WTC11 (cell line): ENCODE measurements at places on chromosomes 16 and 17.

GRCh38 chr17:17888371-17888770 lies 51.6 kb upstream of the SREBF1 start:
- H3K36me3 ChIP-seq: no peaks in the 10 kb centered on the region
- H3K27ac ChIP-seq: no peak overlapping the region
- no peak overlapping the region for H3K4me3 ChIP-seq
- no peaks in the 10 kb centered on the region for H3K27me3 ChIP-seq
- DNase-seq: no peak

- H3K4me3 ChIP-seq: no peak overlapping the region
- DNase-seq: no peak
- H3K36me3 ChIP-seq: peaks cover 30% of the 10 kb centered on the region
- H3K27me3 ChIP-seq: peaks cover 26% of the 10 kb centered on the region
- H3K4me1 ChIP-seq: 0 out of 2 replicates have a peak, but pooled peaks cover 3% of the 10 kb centered on the region
These were observed 78.8 kb downstream of the CES1 start for GRCh38 chr16:55754056-55754455.

- no peaks in the 10 kb centered on the region for H3K27me3 ChIP-seq
- peaks cover 51% of the 10 kb centered on the region for H3K4me1 ChIP-seq
- no peaks in the 10 kb centered on the region for H3K36me3 ChIP-seq
- peak overlapping the region; percentile 47; the same call in 1 of the 2 replicates for H3K27ac ChIP-seq
- peak; percentile 25 for DNase-seq
- H3K4me3 ChIP-seq: no peak overlapping the region
These were observed 524.4 kb upstream of the ZFHX3 start for GRCh38 chr16:73572135-73572828.

- no peak overlapping the region for H3K27ac ChIP-seq
- peaks cover 15% of the 10 kb centered on the region for H3K4me1 ChIP-seq
- no peak overlapping the region for H3K4me3 ChIP-seq
- no peaks in the 10 kb centered on the region; the same call in 1 of the 2 replicates for H3K36me3 ChIP-seq
These were observed 46.0 kb downstream of the GLG1 start for GRCh38 chr16:74560912-74561311.

DNA sequence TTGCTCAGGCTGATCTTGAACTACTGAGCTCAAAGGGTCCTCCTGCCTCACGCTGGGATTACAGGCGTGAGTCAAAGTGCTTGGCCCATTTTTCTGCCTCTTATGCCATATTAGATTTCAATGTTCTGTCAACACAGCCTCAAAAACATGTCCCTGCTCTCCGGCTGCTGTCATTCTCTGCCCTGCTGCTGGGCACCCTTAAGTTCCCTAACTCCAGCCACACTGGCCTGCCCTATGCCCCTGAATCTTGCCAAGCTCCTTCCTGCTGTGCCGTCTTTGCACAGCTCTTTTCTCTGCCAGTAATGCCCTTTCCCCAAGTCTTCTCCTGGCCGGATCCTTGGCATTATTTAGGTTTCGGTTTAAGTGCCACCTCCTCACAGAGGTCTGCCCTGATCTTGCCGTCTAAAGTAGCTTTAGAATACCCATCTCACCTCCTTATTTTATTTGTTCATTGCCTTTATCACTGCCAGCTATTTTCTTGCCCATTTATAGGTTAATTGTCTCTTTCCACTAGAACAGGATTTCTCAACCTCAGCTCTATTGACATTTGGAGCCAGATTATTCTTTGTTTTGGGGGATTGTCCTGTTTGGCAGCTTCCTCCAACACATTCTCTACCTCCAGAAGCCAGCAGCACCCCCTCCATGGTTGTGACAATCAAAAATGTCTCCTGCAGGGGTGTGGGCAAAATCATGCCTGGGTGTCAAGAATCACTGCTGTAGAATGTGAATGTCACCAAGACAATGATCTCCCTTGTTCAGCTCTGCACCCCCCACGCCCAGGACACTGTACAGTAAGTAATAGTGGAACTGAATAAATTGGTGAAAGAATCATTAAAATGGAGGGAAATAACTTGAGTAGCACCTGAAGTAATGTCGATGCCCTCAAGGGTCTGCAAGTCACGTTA lies 168.2 kb downstream of the CYLD start:
- no peak for DNase-seq
- H3K27me3 ChIP-seq: no peaks in the 10 kb centered on the region
- H3K4me1 ChIP-seq: peaks cover 9% of the 10 kb centered on the region
- no peak overlapping the region for H3K27ac ChIP-seq
- H3K4me3 ChIP-seq: no peak overlapping the region
- no peaks in the 10 kb centered on the region for H3K36me3 ChIP-seq
